ENCODE measurements at places on chromosomes 4 and X. TPM values are rescaled to one million over a fixed set of nuclear protein-coding genes. Genes with fewer than 3 reads are reported as not detected.

The SPON2 gene
- not detected for total RNA-seq

The ACOT9 gene
- total RNA-seq = 107 TPM

The NIPAL1 gene
- 3.0 TPM for total RNA-seq

The RHOXF2 gene
- not detected for total RNA-seq

The F8A2 gene
- not detected for total RNA-seq

The F9 gene
- total RNA-seq = not detected

The SMC1A gene
- total RNA-seq = 47.8 TPM

The PCDH7 gene
- 5.7 TPM for total RNA-seq

The AFM gene
- total RNA-seq = not detected

The FOXO4 gene
- 3.7 TPM for total RNA-seq

The NXF2 gene
- total RNA-seq = not detected

The ZNF182 gene
- 4.4 TPM for total RNA-seq

The NR3C2 gene
- 0.12 TPM for total RNA-seq

The MMGT1 gene
- total RNA-seq = 39.2 TPM

The PNMA6F gene
- total RNA-seq = not detected

The PARM1 gene
- total RNA-seq = 0.52 TPM

The ATP2B3 gene
- total RNA-seq = not detected

The RASL11B gene
- 0.20 TPM for total RNA-seq

The SLC10A6 gene
- not detected for total RNA-seq

The ARR3 gene
- not detected for total RNA-seq

The NSG1 gene
- not detected for total RNA-seq

The DDX53 gene
- total RNA-seq = not detected

The NXF2B gene
- total RNA-seq = not detected

The NUDT10 gene
- total RNA-seq = 0.50 TPM

The CXXC4 gene
- total RNA-seq = 0.03 TPM

The AMTN gene
- not detected for total RNA-seq

The SLC9B1 gene
- total RNA-seq = 0.12 TPM

The PDGFC gene
- total RNA-seq = 20.2 TPM

The ANK2 gene
- total RNA-seq = 24.0 TPM

The ATP6AP2 gene
- total RNA-seq = 166 TPM

The AWAT2 gene
- total RNA-seq = not detected

The COL25A1 gene
- not detected for total RNA-seq

The KANTR gene
- 6.4 TPM for total RNA-seq

The EOLA2 gene
- 37.4 TPM for total RNA-seq

The CYSLTR1 gene
- not detected for total RNA-seq

The HSFX1 gene
- total RNA-seq = 0.20 TPM

The TMSB15A gene
- not detected for total RNA-seq

The TEX13D gene
- total RNA-seq = not detected

The ARL9 gene
- total RNA-seq = not detected

The POLR2B gene
- total RNA-seq = 116 TPM

The USP17L24 gene
- not detected for total RNA-seq

The GAGE12E gene
- not detected for total RNA-seq

The INTU gene
- total RNA-seq = 3.2 TPM

The HPGD gene
- 1.1 TPM for total RNA-seq

The EDA2R gene
- 32.2 TPM for total RNA-seq

The RHOH gene
- total RNA-seq = 7.3 TPM

The KLF8 gene
- total RNA-seq = 0.06 TPM

The CXCL8 gene
- total RNA-seq = 1,559 TPM

The LUZP4 gene
- total RNA-seq = not detected

The SEPTIN6 gene
- 8.9 TPM for total RNA-seq

The TNIP3 gene
- 1.1 TPM for total RNA-seq

The MAP7D3 gene
- total RNA-seq = 23.1 TPM

The USP53 gene
- total RNA-seq = 31.1 TPM

The TRO gene
- 0.22 TPM for total RNA-seq

The SSX3 gene
- not detected for total RNA-seq

The FGF13 gene
- 55.3 TPM for total RNA-seq

The MAGEE2 gene
- not detected for total RNA-seq

The REPS2 gene
- 0.12 TPM for total RNA-seq

The MAGEB10 gene
- not detected for total RNA-seq

All from NCI-H460 (cell line).